Activated naive CD4-positive, alpha-beta T cell treated with anti-CD3 and anti-CD28 coated beads for 36 hours (primary cell): ENCODE measurements at places on chromosomes 6 and 20. TPM values are rescaled to one million over a fixed set of nuclear protein-coding genes. Genes with fewer than 3 reads are reported as not detected.
A peak's percentile ranks its signal among the peaks of the same experiment; 100 is the strongest.

DEFB114 gene
- total RNA-seq, result not detected

ZBTB12 gene
- total RNA-seq, result 0.57 TPM

DNA sequence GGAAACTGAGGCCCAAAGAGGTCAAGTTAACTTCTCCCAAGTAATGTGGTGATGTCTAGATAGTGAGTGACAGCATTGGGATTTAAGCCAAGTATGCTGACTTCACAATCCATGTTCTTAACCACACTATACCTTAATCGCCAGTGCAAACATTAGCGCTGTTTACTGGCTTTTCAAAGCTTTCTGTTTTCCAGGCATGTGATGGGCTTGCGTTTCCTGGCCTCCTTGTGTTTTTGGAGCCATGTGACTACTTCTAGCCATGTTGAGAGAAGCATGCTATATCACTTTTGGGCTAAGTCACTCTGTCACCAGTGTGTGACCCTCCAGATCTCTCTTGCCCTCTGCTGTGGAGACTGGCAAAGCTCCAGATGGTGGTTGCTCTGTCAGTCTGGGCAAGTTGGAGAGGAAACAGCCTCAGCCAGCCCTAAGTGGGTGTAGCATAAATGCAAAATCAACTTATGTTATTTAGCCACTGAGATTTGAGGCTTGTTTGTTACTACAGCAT, 76.9 kb downstream of the ANKRD6 start:
- H3K27ac ChIP-seq, result no peak overlapping the region
- no peaks in the 10 kb centered on the region for H3K4me1 ChIP-seq
- H3K36me3 ChIP-seq, result no peaks in the 10 kb centered on the region
- no peak for DNase-seq

- no peaks in the 10 kb centered on the region for H3K36me3 ChIP-seq
- no peak overlapping the region for H3K27ac ChIP-seq
- no peaks in the 10 kb centered on the region for H3K4me1 ChIP-seq
- no peaks in the 10 kb centered on the region for H3K27me3 ChIP-seq
- DNase-seq, result no peak
- H3K4me3 ChIP-seq, result no peak overlapping the region
Observed at GRCh38 chr6:161463071-161463470, 189.2 kb upstream of the AGPAT4 start.

DAAM2 gene
- not detected for total RNA-seq

DNA sequence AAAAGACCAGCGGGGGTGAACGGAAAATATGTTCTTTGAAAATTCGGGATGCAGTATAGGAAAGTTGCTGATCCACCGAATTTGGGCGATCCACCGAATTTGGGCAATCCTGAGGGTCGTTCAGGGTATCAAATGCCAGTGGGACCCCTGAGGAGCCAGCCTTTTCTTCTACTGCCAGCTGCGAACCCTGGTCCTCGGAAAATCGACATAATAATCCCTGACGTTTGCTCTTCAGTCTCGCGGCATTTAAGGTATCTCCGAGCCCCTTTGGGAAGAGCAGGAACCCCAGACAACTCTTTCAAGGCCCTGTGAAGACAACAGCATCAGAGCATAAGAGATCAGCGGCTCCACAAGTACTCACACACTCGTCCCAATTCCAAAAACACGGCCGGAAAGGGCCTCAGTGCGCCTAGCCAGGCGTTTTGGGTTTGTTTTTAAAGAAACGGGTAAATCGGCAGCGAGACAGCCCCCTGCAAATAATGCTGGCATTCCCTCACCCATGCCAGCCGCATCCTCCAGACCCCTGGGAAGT, 1.0 kb downstream of the SIM1 start:
- H3K36me3 ChIP-seq, result peaks cover 19% of the 10 kb centered on the region
- H3K27ac ChIP-seq, result no peak overlapping the region
- H3K4me1 ChIP-seq, result peaks cover 34% of the 10 kb centered on the region
- no peak for DNase-seq

GRCh38 chr20:52446421-52447224, 255.0 kb upstream of the ZFP64 start:
- H3K4me1 ChIP-seq, result peaks cover 4% of the 10 kb centered on the region
- no peaks in the 10 kb centered on the region for H3K36me3 ChIP-seq
- no peak for DNase-seq

GRCh38 chr6:5014072-5014561, 10.3 kb upstream of the RPP40 start:
- H3K4me1 ChIP-seq, result no peaks in the 10 kb centered on the region
- H3K27ac ChIP-seq, result no peak overlapping the region
- H3K4me3 ChIP-seq, result no peak overlapping the region
- peaks cover 22% of the 10 kb centered on the region for H3K36me3 ChIP-seq

WFDC10B gene
- total RNA-seq, result not detected

SOX12 gene
- total RNA-seq, result 6.0 TPM

CLVS2 gene
- not detected for total RNA-seq

GRCh38 chr6:25320459-25320858, 41.3 kb downstream of the CARMIL1 start:
- no peaks in the 10 kb centered on the region for H3K36me3 ChIP-seq
- no peaks in the 10 kb centered on the region for H3K4me1 ChIP-seq
- no peak overlapping the region for H3K4me3 ChIP-seq
- DNase-seq, result no peak

- DNase-seq, result peak; percentile 34
- peaks cover 3% of the 10 kb centered on the region for H3K36me3 ChIP-seq
- H3K27ac ChIP-seq, result peak within 1 kb of the TSS; percentile 24
- H3K4me1 ChIP-seq, result peaks cover 36% of the 10 kb centered on the region
Observed at GRCh38 chr6:108560463-108561308, at the start of gene FOXO3. Gene FOXO3 (plus strand): TSS chr6:108560917. CDS start chr6:108561209, 292 bp downstream.

HTR1B gene
- not detected for total RNA-seq

- H3K4me1 ChIP-seq, result no peaks in the 10 kb centered on the region
- DNase-seq, result no peak
- no peaks in the 10 kb centered on the region for H3K36me3 ChIP-seq
- H3K27ac ChIP-seq, result no peak overlapping the region
Observed at GRCh38 chr6:98094696-98095095, 739.7 kb upstream of the POU3F2 start.

DNA sequence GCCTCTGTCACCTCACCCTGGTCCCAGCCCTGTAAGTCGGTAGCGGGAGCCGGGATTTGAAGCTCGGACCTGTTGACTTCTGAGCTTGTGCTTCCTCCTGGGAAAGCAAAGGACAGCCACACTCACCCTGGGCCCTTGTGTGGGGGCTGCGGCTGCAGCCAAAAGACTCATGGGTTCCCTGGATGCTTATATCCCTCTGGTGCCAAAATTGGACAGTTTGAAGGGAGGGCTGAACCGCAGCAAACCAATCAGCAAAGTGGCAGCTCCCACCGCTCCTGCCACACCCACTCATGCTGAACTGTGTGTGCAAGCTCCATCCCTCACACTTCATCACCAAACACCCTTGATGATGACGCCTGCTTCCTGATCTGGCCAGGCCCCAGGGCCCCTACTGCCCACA, 3.9 kb upstream of the CCN5 start:
- H3K27ac ChIP-seq, result no peak overlapping the region
- no peaks in the 10 kb centered on the region for H3K36me3 ChIP-seq
- no peak for DNase-seq
- H3K27me3 ChIP-seq, result no peaks in the 10 kb centered on the region
- H3K4me3 ChIP-seq, result no peak overlapping the region

DNA sequence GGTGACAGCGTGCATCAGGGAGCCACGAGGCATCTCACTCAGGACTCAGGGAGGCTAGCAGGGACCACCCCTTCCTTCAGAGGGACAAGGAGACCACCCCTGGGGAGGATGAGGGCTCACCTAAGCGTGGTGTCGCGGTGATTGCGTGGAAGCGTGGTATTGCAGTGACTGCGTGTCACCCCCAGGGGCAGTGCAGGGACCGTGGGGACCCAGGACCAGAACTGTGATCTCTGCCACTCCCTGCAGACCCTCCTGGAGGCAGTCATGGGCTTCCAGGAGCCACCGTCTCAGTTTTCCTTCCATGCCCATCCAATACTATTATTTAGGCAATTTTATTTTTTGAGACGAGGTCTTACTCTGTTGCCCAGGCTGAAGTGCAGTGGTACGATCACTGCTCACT, 147.1 kb downstream of the TAF4 start:
- no peaks in the 10 kb centered on the region for H3K4me1 ChIP-seq
- H3K27ac ChIP-seq, result no peak overlapping the region
- no peaks in the 10 kb centered on the region for H3K27me3 ChIP-seq
- H3K4me3 ChIP-seq, result no peak overlapping the region
- H3K36me3 ChIP-seq, result no peaks in the 10 kb centered on the region

SYNE1 gene
- 24.0 TPM for total RNA-seq

SMOC2 gene
- not detected for total RNA-seq

SLC22A1 gene
- total RNA-seq, result not detected
